ENCODE measurements at places on chromosomes 11 and 22.
A peak's percentile ranks its signal among the peaks of the same experiment; 100 is the strongest.

- DNase-seq, result no peak
These were observed 12.1 kb downstream of the DPP3 start for GRCh38 chr11:66492161-66492865.

GRCh38 chr11:133823211-133823610 lies 22.1 kb downstream of the SPATA19 start:
- DNase-seq, result no peak

- DNase-seq, result no peak
These were observed 32.1 kb downstream of the UQCR10 start for GRCh38 chr22:29799217-29799680.

- no peak for DNase-seq
These were observed 790 bp downstream of the IFITM5 start for GRCh38 chr11:298406-299065.

- DNase-seq, result no peak
These were observed 201.4 kb downstream of the MAML2 start for GRCh38 chr11:96141626-96142025.

DNA sequence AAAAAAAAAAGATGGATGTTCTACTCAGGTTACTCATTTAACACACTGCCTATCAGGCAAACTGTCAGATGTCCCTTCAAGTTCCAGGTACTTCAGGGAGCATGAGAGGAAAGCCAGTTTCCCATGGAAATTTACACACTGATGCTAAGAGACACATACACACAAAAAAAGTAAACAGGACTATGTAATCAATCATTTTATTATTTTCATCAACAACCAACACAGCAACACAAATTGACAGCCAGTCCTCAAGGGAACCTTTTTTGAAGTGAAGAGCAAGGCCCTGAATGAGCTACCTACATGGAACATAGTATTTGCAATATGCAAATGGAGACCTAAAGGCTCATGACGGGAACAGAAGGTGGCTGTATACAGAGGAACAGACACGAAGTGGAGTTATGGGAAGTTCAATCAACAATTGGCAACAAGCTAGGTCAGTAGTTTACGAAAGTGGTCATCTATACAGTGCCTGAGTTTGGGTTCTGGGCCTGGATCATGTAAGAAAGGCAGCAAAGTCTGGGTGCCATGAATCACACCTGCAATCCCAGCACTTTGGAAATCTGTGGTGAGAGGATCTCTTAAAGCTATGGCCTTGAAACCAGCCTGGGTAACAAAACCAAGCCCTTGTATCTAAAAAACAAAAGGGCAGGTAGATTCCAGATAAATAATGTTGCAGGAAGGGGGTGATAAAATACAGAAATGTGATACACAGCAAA lies 12.6 kb upstream of the WDR74 start:
- no peak for DNase-seq

DNA sequence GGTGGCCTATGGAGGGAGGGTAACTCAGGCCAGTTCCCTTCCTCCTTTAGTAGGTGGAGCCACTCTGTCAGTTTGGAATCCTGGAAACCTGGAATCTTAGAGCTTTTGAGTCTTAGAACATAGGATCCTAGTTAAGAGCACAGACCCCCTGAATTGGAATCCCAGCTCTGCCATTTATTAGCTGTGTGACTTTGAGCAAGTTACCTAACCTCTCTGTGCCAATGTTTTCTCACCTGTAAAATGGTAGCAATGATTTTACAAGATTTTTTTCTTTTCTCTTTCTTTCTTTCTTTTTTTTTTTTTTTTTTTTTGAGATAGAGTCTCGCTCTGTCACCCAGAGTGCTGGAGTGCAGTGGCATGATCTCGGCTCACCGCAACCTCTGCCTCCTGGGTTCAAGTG lies 17.1 kb upstream of the CACNA1I start:
- no peak for DNase-seq

DNA sequence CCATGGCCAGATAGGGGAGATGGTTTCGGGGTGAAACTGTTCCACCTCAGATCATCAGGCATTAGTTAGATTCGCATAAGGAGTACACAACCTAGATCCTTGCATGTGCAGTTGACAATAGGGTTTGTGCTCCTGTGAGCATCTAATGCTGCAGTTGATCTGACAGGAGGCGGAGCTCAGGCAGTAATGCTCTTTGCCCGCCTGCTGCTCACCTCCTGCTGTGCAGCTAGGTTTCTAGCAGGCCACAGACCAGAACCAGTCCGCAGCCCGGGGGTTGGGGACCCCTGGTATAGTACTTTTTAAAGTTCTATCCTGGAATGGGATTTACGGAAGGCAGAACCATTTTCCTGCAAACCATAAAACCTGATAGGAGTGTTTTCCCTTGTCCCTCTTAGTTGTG lies 54.6 kb downstream of the POLD3 start:
- no peak for DNase-seq

DNA sequence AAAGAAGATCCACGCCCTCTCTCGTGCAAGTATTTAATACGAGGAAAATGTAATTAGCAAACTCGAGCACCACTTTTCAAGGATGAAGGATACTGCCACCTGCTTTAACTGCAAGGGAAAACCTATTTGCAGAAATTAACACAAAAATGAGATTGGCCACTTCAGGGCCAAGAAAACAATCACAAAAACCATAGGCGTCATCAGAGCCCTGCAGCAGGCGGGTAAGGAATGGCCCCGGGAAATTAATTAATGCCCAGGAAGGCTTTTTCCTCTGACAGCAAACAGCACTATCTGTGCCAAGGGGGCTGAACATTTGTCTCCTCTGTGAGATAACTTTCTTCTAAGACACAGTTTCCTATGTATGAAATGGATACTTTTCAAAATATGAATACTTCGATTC lies 255.7 kb downstream of the CTTN start:
- peak; percentile 35 for DNase-seq

GRCh38 chr11:123562829-123563228 lies 91.6 kb downstream of the SCN3B start:
- DNase-seq, result no peak

DNA sequence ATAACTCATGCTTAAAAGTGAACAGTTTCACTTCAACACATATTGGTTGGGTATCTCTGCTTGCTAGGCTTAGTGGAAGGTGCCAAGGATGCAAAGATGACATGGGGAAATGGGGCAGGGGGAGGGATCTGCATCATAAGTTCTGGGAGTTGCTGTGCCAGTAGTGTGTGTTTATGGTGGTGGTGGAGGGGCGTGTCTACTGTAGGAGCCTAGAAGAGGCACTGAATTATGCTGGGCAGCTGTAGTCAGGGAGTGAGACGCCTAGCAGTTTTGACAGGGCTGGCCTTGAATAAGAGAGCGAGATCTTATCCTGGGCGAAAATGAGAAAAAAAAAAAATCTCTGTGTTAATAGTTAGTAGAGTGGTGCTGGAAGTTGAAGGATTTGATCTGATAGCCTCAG lies 3.0 kb downstream of the ELMOD1 start:
- DNase-seq, result no peak

DNA sequence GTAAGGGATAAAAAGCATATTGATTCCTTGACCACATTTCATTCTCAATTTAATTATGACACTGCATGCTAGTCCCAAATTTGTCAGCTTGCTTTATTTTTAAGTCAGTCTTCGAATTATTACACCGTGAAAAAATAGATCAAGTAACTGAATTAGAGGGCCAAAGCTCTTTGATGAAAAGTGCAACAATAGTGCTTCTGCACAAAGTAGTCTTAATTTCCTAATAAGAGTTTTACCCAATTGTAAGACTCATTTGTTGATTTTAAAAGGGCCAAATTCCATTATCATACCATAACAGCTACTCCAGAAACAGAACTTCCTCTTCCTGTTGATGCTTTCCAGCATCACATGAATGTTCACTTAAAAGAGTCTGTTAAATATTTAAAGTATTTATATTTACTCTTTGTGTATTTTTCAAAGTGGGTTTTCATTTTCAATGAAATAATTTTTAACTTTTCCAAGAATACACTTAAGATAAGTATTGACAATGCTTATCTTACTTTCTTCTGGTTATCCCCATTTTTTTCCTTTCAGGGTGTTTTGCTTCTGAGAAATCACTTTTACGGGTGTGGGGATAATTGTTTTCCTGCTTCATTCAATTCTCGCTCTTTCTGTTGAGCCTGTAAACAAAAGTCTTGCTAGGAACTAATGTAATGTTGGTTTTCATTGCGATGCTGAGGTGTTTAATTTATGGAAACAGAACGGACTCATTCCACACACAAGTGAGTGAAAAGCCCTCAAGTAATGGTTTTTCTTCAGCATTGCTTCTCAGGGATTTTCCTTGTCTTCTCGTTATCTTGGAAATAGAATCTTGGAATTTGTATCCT lies 2.1 kb downstream of the ARHGEF12 start:
- DNase-seq, result no peak

DNA sequence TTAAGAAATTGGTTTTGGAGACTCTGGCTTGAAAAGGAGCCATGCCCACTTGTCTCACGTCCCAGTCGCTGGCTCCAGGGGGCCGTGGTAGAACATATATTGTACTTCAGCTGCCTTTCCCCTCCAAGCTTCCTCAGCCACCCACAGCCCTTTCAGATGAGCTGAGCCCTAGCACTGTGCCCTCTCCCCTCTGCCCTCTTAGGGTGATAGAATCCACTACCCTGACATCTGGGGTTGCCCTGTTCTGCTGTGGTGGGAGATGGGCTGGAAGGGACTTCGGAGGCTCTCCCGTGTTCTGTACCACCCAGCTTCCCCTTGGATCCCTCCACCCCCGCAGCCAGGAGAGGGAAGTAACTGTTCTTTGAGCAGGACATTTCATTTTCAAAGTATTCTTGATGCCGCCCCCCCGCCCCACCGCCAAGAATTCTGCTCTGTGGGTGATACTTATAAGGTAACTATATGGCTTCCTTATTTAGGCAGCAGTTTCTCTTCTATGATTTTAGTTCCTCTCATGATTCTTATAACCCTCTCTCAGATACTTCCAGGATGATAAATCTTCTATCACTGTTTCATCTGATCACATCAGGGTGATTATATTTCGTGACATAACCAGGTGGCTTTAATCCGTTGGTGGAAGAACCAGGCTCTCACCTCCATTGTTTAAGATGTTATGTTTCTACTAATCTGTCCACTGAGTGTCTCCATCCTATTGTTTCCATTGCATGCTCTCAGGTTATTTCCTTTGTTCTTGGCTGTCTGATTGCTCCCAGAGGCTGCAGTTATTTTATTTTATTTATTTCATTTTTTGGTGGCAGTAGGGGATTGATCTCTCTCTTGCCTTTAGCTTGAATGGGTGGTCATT lies 24.1 kb downstream of the ZBTB16 start:
- DNase-seq, result no peak

- DNase-seq, result no peak
These were observed 5.6 kb downstream of the ARHGEF17 start for GRCh38 chr11:73313652-73314051.
